ENCODE measurements at places on chromosomes 5 and 9. TPM values are rescaled to one million over a fixed set of nuclear protein-coding genes. Genes with fewer than 3 reads are reported as not detected.
A peak's percentile ranks its signal among the peaks of the same experiment; 100 is the strongest.

Gene SLC23A1
- total RNA-seq: not detected

Gene DND1
- total RNA-seq: 2.3 TPM

Gene CARTPT
- not detected for total RNA-seq

Gene CMYA5
- total RNA-seq: 1.1 TPM

Gene PCDHA11
- 6.6 TPM for total RNA-seq

Gene IL5
- total RNA-seq: not detected

Gene ARHGEF28
- 0.57 TPM for total RNA-seq

Gene IFNA21
- total RNA-seq: not detected

Gene PCDHGA7
- 0.83 TPM for total RNA-seq

Gene SEC24A
- 31.4 TPM for total RNA-seq

Gene SARDH
- 5.3 TPM for total RNA-seq

DNA sequence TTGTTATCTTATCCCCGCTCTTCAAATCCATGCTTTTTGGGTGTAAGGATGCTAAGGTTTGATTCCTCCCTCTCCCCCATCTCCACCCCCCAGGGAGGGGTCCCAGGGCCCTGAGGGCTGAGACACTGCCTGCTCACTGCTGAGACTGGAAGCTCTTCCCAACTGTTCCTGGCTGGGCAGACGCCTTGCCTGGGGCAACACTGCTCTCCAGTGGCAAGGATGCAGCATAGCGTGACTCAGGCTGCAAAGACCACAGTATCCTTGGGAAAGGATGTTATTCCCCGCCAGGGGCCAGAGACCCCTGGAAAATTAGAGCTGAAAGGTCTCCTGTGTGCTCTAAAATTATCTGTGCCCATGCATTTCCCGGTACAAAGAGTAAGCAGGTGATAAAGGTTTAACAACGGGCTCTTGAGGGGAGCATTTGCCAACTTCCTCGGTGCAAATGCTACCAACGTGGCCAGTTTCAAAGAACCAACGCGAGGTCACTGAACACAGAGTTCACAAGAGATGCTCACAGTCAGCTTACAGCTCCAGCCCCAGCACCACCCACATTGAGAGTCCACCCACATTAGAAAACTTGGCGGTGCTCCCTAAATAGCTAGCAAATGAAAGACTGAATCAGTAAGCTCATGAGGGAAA, 271.9 kb downstream of the NSG2 start:
- DNase-seq: peak; percentile 76
- no peaks in the 10 kb centered on the region for H3K27me3 ChIP-seq
- no peaks in the 10 kb centered on the region for H3K4me1 ChIP-seq
- no peaks in the 10 kb centered on the region for H3K36me3 ChIP-seq
- no peak overlapping the region for H3K27ac ChIP-seq

- no peak overlapping the region for H3K4me3 ChIP-seq
- DNase-seq: no peak
- H3K4me1 ChIP-seq: no peaks in the 10 kb centered on the region
Observed at GRCh38 chr5:123387313-123387712, 35.9 kb downstream of the CEP120 start.

- no peak overlapping the region for H3K4me3 ChIP-seq
- DNase-seq: peak; percentile 29
- H3K27ac ChIP-seq: no peak overlapping the region
- peaks cover 4% of the 10 kb centered on the region for H3K4me1 ChIP-seq
Observed at GRCh38 chr5:82796643-82797416, 280.4 kb downstream of the TMEM167A start.

DNA sequence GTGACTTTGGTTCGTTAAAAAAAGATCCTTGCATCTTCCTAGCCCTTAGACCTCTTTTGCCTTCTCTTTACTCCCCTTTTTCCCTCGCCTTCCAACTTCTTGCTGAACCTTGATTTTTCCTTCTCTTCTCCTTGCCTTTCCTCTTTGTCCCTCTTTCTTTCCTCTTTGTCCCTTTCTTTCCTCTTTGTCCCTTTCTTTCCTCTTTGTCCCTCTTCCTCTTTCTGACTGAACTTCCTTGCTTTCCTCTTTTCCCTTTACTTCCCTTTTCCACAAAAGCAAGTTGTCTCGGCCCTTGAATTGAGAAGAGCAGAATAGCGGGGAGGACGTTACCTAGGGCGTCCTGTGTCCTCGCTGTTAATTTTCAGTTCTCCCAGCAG, 1.4 kb upstream of the MLLT3 start:
- no peak overlapping the region for H3K27ac ChIP-seq
- H3K27me3 ChIP-seq: peaks cover 31% of the 10 kb centered on the region
- peak overlapping the region; percentile 93 for H3K4me3 ChIP-seq
- peaks cover 3% of the 10 kb centered on the region for H3K4me1 ChIP-seq

DNA sequence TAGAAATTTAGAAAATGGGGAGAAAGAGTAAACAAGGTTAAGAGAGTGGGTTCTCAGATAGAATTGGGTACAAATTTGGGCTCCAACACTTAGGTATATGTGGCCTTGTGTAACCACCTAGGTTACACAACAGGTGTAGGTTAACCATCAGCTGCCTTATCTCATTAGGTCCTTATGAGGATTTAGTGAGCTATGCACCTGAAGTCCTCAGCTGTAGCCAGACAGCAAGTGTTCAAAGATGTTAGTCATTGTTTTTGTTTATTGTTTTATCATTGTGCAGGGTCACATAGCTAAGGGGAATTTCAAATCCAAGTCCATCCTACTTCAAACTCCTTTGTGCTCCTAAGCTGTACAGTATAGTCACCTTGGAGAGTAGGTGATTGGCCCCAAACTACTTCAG, 970 bp upstream of the TRIM32 start:
- H3K36me3 ChIP-seq: peaks cover 21% of the 10 kb centered on the region
- peak overlapping the region; percentile 85 for H3K4me3 ChIP-seq
- no peaks in the 10 kb centered on the region for H3K27me3 ChIP-seq
- H3K27ac ChIP-seq: no peak overlapping the region

GRCh38 chr5:172004824-172005237, 1.6 kb downstream of the FBXW11 start:
- no peak for DNase-seq
- peaks cover 11% of the 10 kb centered on the region for H3K4me1 ChIP-seq
- H3K27me3 ChIP-seq: no peaks in the 10 kb centered on the region
- peak overlapping the region; percentile 97 for H3K4me3 ChIP-seq
- no peak overlapping the region for H3K27ac ChIP-seq

DNA sequence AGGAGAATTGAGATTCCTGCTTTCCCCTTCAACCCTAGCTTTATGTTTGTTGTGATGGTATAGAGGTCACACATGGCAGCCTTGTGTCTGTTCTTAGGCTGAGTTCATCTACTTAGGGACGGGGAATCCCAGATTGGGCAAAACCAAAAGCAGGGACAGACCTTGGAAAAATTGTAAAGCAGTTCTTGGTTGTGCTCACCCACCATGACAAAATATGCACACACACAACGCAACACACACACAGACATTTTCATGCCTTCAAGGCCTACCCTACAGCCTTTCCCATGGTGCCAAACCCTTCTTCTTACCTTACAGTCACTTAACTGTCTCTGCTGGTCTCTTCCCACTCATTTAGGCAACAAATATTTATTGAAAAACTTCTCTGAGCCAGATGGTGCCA, 14.8 kb downstream of the PCDHGC5 start:
- peaks cover 2% of the 10 kb centered on the region for H3K36me3 ChIP-seq
- DNase-seq: no peak
- no peak overlapping the region for H3K27ac ChIP-seq
- H3K27me3 ChIP-seq: no peaks in the 10 kb centered on the region

GRCh38 chr9:91282292-91282691, 79.4 kb downstream of the AUH start:
- H3K4me3 ChIP-seq: no peak overlapping the region
- DNase-seq: no peak
- no peak overlapping the region for H3K27ac ChIP-seq
- H3K36me3 ChIP-seq: peaks cover 4% of the 10 kb centered on the region
- H3K4me1 ChIP-seq: no peaks in the 10 kb centered on the region

- no peak overlapping the region for H3K27ac ChIP-seq
- H3K4me1 ChIP-seq: peaks cover 8% of the 10 kb centered on the region
- DNase-seq: peak; percentile 62
- H3K36me3 ChIP-seq: no peaks in the 10 kb centered on the region
- H3K4me3 ChIP-seq: no peak overlapping the region
Observed at GRCh38 chr5:160506006-160507004, 84.7 kb downstream of the PTTG1 start.

GRCh38 chr9:38082446-38083287, 13.6 kb upstream of the SHB start:
- H3K4me3 ChIP-seq: no peak overlapping the region
- H3K27ac ChIP-seq: no peak overlapping the region
- no peaks in the 10 kb centered on the region for H3K36me3 ChIP-seq
- no peaks in the 10 kb centered on the region for H3K27me3 ChIP-seq

DNA sequence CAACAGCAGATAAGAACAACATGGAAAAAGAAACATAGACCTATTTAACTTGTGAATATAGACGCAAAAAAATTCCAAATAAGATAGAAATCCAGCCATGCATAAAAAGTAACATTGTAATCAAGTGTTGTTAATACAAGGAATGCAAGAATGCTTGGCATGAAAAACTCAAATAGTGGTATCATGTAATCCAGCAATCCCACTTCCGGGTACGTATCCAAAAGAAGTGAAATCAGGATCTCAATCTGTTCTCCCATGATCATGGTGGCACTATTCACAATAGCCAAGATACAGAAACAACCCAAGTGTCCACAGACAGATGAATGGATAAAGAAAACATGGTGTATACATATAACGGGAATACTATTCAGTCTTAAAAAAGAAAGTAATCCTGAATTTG, 437.4 kb downstream of the ARHGEF28 start:
- no peaks in the 10 kb centered on the region for H3K36me3 ChIP-seq
- H3K27me3 ChIP-seq: no peaks in the 10 kb centered on the region
- no peak for DNase-seq
- no peak overlapping the region for H3K4me3 ChIP-seq

DNA sequence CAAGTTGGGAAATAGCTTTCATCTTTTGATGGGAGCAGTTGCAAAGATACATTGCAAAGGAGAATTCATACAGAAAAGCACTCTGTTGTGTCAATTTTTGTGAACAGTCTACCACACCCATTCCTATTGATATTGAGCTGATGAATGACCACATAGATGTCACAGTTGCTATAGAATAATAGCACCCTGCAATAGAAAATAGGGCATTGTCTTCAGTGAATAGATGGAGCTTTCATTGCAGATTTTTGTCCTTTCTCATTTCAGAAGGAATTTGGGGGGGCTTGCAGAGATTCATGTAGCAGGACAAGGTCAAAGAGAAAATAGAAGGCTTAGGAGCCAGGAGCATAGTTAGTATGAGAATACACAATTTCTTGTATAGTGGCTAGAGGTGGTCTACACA, 237.9 kb downstream of the TMEM38B start:
- DNase-seq: no peak
- H3K27me3 ChIP-seq: no peaks in the 10 kb centered on the region
- no peak overlapping the region for H3K27ac ChIP-seq
- no peaks in the 10 kb centered on the region for H3K4me1 ChIP-seq

- no peak overlapping the region for H3K27ac ChIP-seq
- H3K4me1 ChIP-seq: no peaks in the 10 kb centered on the region
- DNase-seq: no peak
- H3K36me3 ChIP-seq: no peaks in the 10 kb centered on the region
- H3K4me3 ChIP-seq: no peak overlapping the region
Observed at GRCh38 chr9:11338130-11338529, 725.3 kb upstream of the PTPRD start.

GRCh38 chr9:114289571-114290481, 33.1 kb upstream of the ORM1 start:
- H3K27me3 ChIP-seq: no peaks in the 10 kb centered on the region
- peaks cover 28% of the 10 kb centered on the region for H3K36me3 ChIP-seq
- H3K4me3 ChIP-seq: no peak overlapping the region
- H3K4me1 ChIP-seq: 0 out of 2 replicates have a peak, but pooled peaks cover 3% of the 10 kb centered on the region
- peak; percentile 21 for DNase-seq

GRCh38 chr5:123610665-123611405, 98.9 kb downstream of the CSNK1G3 start:
- no peaks in the 10 kb centered on the region for H3K27me3 ChIP-seq
- H3K4me1 ChIP-seq: no peaks in the 10 kb centered on the region
- no peak overlapping the region for H3K27ac ChIP-seq

DNA sequence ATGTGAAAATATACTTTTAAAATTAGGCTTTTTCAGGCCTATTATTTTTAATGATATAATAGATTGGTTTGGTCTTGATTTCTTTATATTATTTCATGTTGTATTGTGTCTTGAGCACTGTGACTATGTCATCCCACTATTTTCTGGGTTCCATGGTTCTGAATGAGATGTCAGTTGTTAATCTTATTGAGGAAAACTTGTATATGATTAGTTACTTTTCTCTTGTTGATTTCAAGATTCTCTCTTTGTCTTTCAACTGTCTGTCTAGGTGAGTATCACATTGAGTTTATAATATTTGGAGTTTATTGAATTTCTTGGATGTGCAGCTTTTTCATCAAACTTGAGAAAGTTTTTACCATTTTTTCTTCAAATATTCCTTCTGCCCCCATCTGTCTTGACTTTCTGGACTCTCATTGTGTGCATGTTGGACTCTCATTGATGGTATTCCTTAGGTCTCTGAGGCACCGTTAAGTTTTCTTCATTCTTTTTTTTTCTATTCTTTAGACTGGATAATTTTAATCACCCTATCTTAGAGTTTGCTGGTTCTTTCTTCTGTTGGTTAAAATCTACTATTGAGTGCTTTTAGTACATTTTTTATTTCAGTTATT, 175.8 kb downstream of the TMEM167A start:
- no peak for DNase-seq
- H3K4me3 ChIP-seq: no peak overlapping the region
- H3K4me1 ChIP-seq: no peaks in the 10 kb centered on the region
- H3K36me3 ChIP-seq: peaks cover 12% of the 10 kb centered on the region

DNA sequence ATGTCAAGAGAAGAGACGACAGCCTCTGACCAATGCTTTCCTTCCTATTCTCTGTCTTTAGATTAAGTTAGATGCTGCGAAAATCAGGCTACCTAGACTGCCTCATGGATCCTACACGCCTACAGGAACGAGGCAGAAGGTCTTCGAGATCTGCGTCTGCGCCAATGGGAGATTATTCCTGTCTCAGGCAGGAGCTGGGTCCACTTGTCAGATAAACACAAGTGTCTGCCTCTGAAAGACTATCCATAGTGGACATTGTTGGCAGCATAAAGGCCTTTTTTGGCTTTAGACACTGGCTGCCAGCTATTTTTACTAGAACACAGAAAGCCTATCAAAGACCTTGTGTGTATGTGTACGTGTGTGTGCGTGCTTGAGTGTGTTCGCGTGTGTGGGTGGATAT, 90.9 kb upstream of the PPP1R2B start:
- H3K36me3 ChIP-seq: no peaks in the 10 kb centered on the region
- DNase-seq: no peak
- H3K4me1 ChIP-seq: no peaks in the 10 kb centered on the region
- no peaks in the 10 kb centered on the region for H3K27me3 ChIP-seq
- H3K27ac ChIP-seq: no peak overlapping the region

- H3K4me3 ChIP-seq: no peak overlapping the region
- no peak for DNase-seq
- H3K27ac ChIP-seq: no peak overlapping the region
- H3K27me3 ChIP-seq: no peaks in the 10 kb centered on the region
- no peaks in the 10 kb centered on the region for H3K4me1 ChIP-seq
Observed at GRCh38 chr5:87027570-87027969, 240.1 kb upstream of the RASA1 start.

- no peak overlapping the region for H3K27ac ChIP-seq
- no peaks in the 10 kb centered on the region for H3K27me3 ChIP-seq
- DNase-seq: no peak
- H3K4me1 ChIP-seq: no peaks in the 10 kb centered on the region
- no peak overlapping the region for H3K4me3 ChIP-seq
Observed at GRCh38 chr5:149623473-149623872, 42.2 kb downstream of the ARHGEF37 start.

- no peak overlapping the region for H3K27ac ChIP-seq
- no peaks in the 10 kb centered on the region for H3K27me3 ChIP-seq
- no peak for DNase-seq
Observed at GRCh38 chr9:90774682-90775081, 26.9 kb upstream of the SYK start.
